ENCODE measurements at places on chromosomes 11 and 22.
A peak's percentile ranks its signal among the peaks of the same experiment; 100 is the strongest.

DNA sequence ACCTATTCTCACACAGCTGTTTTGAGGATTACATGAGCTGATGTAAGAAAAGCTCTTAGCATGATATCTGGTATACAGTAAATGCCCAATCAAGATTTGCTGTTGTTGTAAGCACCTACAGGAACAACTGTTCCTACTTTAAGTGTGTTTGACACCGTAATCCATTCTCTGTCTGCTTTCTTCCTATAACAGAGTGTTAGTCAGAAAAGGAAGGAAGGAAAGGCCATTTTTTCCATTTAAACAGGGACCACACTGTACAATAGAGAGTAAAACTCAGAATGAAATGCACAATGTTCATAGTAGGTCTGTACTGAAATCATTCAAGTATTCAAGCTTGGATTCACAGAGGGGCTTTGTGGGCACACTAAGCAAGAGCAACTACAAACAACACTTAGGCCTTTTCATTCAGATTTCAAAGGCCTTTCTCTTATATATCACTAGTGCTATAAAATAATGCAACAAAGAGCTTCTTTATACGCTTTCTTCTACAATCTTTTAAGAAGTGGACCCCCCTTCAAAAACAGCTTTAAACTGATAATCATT lies 21.5 kb downstream of the MTCH2 start:
- DNase-seq, result no peak

DNA sequence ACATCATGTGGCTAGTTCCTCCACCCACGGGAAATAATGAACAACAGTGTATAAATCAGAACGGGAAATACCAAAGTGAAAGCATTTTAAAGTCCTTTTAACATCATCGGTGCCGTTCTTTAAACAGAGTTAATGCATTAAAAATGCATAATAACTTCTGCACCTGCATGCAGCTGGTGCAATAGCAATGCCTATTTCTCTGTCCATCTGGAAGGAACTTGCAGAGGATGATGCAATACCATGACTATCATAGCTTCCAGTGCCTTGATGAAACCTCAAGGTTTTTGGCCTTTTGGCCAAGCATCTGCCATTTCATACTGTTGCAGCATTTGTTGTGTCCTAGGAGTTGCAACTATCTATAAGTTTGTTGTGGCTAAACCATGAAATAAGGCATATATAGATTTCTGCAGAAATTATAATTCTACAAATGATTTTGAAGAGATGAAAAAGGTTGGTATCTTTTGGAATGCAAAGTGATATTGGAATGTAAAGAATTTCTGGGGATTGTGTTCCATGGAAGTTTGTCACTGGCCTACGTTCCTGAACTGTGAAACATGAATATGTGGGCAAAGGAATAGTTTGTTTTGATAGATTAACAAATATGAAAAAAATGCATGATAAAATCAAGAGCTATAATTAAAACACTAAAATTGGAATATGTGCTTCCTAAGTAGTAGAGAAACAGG lies 9.8 kb upstream of the EIF3F start:
- no peak for DNase-seq

DNA sequence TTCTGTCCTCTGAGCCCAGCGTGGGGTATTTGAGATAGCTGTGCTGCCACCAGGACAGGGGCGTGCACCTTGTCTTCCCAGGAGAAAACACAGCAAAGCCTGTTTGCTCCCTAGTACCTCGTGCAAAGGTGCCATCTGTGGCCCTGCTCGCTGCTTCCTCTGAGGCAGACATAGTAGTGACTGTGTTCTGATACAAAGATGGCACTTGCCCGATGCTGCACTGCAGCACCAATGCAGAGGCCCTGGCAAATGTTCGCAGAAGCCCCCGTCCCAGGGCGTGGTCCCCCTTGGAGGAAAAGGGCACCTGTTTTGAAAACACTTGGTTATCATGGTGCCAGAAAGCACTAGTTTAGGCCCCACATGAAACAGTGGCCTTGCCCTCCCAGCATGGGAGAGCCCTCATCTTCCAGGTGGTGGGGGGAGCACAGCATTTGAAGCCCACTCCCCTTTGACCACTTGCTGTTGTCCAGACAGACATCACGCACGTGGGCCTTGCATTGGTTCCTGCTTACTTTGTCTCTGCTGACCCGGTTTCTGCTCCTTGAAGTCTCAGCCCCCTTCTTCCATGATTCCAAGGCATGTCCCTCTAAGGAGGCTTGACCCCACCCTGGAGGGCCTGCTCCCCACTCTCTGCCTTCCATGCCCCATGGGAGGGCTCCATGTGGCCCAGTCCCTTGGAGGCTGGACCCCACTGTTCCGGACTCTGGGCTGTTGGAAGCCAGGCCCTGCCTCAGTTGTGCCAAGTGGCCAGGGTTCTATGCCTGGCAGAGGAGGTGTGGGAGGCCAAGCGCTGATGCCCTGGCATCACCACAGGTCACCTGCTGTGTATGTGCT lies 109.4 kb downstream of the KCNQ1OT1 start:
- no peak for DNase-seq

DNA sequence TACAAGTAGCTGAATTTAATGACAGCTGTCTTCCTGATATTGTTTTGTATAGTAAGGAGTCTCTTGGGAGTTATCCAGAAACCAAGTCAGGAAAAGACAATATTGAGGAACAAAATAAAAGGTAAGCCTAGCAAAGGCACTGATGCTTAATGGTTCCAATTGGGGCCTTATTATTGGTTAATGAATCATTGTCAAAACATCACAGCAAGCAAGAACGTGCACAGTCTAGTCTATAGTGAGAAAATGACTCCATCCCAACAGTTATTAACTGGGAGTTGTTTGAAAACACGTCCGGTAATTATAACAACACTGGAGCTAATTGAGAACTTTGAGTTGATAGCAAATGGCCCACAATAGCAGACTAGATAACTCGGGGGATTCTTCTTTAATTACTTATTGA lies 17.7 kb downstream of the BSX start:
- no peak for DNase-seq

GRCh38 chr22:42282943-42283277 lies 12.5 kb upstream of the TCF20 start:
- no peak for DNase-seq

- no peak for DNase-seq
These were observed 327.1 kb downstream of the FAM181B start for GRCh38 chr11:82406611-82407010.

GRCh38 chr22:44526779-44527126 lies 28.7 kb upstream of the RTL6 start:
- no peak for DNase-seq

GRCh38 chr11:126335463-126335760 lies 20.1 kb upstream of the ST3GAL4 start:
- no peak for DNase-seq

GRCh38 chr11:76768088-76768908 lies 14.9 kb upstream of the TSKU start:
- DNase-seq, result no peak

GRCh38 chr11:2583605-2583958 lies 116.2 kb downstream of the KCNQ1OT1 start:
- no peak for DNase-seq

- DNase-seq, result no peak
These were observed 74.0 kb downstream of the ADAMTS15 start for GRCh38 chr11:130522284-130522961.

DNA sequence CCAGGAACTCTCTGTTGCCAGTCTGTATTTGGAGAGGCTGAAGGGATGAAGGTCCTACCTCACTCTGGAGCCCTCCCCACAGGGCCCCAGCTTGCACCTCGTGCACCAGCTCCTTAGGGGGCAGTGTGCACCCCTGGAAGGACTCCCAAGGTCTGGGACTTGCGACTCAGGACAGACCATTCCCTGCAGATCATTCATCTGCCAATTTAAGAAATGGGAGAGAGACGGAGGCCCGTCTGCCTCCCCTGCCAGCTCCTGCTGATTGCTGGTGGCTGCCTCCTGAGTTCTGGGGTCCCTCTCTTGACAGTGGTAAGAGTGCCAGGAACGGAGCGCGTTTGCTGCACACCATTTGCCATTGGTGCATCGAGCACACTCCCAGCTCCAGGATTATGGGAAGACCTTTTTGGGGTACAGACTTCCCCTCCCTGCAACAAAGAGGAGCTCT lies 27.4 kb upstream of the MALAT1 start:
- no peak for DNase-seq

DNA sequence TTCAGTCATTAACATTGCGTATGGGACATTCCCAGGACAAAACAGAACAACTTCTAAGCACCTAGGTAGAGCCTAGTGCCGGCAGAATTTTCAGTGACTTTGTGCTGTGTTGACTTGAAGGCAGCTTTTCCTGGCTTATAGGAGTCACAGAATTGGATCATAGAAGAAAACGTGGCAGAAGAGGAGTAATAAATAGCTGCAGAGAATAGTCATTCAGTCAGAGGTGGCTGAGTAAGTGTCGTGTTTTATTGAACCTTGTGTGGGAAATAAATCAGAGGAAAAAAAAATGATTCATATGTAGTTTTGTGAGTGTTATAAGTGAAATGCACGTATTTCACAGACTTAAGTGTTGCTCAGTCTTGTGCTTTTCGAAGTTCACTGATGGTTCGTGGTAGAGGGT lies 2.1 kb downstream of the BARX2 start:
- DNase-seq, result no peak

DNA sequence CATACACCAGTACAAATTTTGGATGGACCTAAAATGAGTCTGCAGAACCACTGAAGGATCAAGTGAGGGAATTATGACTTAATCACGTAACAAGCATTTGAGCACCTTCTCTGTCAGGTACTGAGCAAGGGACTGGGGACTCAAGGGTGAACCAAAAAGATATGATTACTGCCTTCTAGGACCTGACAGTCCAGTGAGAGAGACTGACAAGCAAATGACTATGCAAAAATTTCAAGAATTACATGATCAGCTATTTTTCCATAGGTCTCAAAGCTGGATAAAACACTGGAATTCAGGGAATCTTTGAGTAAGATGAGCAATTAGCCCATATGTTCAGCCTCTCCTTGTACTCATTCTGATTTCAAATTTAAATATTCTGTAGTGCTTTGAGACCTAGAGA lies 5.2 kb upstream of the STT3A start:
- DNase-seq, result no peak

DNA sequence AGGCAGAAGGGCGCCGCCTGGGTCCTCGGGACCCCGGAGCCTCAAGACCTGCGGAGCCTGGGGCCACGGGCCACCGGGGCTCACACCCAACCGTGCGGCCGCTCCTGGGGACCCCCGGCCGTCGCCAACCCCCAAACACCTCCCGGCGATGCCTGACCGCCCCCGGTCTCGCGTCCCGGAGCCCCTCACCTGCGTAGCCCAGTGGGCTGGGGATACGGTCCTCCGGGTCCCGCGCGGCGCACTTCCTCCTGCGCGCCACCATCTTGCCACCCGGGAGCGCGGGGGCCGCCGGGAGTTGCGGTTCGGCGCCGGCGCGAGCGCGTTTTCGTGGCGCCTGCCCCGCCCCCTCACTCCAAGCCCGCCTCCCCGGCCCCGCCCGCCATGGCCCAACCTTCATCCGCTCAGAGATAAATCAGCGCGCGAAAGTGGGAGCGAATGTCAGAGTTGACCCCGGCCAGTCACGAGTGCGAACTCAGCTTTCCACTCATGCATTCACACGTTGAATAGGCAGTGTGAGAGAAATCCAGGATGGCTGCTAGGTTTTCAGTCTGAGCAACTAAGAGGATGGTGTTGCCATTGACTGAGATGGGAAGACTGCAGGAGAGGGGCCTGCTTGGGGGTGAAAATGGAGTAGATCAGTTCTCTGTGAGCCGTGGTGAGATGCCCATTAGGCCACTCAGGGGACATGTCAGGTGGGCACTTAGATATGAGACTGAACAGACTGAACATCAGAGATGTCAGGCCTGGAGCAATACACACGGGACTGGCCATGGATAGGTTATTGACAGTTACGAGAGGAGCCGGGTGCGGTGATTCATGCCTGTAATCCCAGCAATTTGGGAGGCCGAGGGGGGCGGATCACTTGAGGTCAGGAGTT lies at the start of gene RRP7A:
Gene RRP7A, minus strand, starts transcription at position 272 of the 877 bp plus-strand sequence. Its CDS starts 10 bp downstream, at position 262.
- peak; percentile 70 for DNase-seq

- no peak for DNase-seq
These were observed 32.7 kb upstream of the CD82 start for GRCh38 chr11:44532809-44533208.
